ENCODE measurements at places on chromosomes 4 and X.

DNA sequence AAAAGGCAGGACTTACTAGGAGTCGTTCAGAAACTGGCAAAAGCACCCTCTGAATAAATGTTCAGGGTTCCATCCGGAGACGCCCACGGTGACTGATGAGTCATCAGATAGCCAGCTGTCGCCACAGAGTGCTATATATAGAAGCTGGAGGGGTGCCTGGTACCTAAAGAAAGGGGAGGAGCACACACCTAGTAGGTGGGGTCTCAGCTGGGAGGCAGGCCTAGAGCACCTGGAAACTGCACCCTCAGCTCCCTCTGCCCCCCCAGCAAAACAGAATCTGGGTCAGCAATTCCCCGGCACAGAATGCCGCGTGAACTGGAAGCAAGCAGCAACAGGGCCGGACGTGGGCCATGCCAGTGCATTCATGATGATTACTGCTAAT, 242.0 kb downstream of the BCOR start:
- peak; percentile 57 for DNase-seq

DNA sequence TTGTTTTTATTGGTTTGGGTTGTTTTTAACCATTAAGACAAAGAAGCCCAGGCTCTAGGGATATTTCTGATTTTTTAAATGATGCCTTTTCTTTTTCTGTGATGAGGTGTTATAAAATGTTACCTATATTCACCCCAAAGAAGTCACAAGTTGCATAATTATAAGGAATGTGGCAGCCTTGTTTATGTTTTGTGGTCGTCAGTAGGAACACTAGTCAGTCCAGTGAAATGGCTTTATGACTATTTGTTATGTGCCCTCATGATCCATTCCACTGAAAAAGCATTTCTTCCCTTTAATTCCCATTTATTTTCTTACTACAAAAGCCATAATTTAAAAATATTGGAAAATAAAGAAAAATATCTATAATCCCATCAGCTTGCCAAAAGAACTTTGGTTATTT, 34.4 kb downstream of the CC2D2A start:
- peak; percentile 35 for DNase-seq

- no peak for DNase-seq
Measured at GRCh38 chrX:9785254-9785943, 830 bp upstream of the SHROOM2 start.

DNA sequence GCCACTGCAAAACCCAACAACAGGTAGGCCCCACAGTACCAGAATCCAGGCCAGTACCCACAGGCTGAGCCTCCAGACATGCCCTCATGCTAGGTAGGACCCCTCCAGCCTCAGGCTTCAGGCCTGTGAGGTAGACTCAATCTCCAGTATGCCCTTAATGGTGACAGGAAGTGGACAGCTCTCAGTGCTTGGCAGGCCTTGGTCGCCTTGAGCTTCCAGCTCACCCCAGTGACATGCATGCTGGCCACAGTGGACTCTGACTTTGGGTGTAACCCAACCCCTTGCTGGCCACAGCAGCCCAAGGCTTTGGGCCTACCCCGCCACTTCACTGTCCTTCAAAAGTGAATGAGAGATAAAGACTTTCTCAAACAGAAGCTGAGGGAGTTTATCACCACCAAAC, 324.2 kb downstream of the ANTXR2 start:
- no peak for DNase-seq

- DNase-seq, result no peak
Measured at GRCh38 chr4:23837371-23837770, 52.5 kb downstream of the PPARGC1A start.

GRCh38 chr4:161650812-161651211, 513.0 kb downstream of the FSTL5 start:
- no peak for DNase-seq

- DNase-seq, result no peak
Measured at GRCh38 chr4:146179784-146180370, 4.4 kb downstream of the LSM6 start.

All from ELR (cell line).